ENCODE measurements at places on chromosomes 7 and 10. TPM values are rescaled to one million over a fixed set of nuclear protein-coding genes. Genes with fewer than 3 reads are reported as not detected.

DNA sequence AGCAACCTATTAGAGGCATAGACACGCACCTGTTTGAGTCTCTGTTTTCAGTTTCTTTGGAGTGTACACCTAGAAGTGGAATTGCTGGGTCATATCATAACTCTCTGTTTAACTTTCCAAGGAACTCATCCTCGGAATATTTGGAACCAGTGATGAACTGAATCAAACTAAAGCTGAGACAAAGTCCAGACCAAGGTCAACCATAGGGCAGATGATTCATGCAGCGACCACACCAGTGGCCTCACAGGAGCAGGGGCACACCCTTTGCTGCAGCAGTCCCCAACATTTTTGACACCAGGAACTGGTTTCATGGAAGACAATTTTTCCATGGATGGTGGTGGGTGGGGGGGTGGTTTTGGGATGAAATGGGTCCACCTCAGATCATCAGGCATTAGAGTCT lies 4.9 kb upstream of the OPTN start:
- no peaks in the 10 kb centered on the region for H3K4me1 ChIP-seq
- H3K4me3 ChIP-seq = no peak overlapping the region
- H3K27ac ChIP-seq = no peak overlapping the region
- H3K36me3 ChIP-seq = no peaks in the 10 kb centered on the region

DNA sequence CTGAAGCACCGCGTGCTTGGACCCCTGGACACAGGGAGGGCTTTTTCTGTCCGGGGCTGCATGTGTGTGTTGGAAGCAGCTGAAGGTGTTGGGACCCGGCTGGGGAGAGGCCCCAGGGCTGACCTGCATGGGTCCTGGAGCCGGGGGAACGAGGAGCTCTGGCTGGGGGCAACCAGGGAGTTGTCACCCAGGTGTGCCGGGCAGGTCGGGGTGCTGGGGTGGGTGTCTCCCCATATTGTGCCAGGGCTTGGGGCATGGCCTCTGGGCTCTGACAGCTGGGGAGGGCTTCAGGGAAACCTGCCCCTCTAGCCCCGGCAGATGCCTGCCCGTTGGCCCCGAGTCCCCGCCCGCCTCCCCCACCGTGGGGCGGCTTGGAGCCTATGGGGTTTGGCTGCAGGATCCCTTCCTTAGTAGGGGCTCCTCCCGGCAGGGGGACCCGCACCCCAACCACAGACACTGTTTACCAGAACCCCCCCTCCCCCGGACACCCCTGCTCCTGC lies 42.3 kb downstream of the UNCX start:
- no peaks in the 10 kb centered on the region for H3K36me3 ChIP-seq
- peak; percentile 4 for DNase-seq
- H3K27ac ChIP-seq = no peak overlapping the region
- H3K4me3 ChIP-seq = no peak overlapping the region
- H3K27me3 ChIP-seq = no peaks in the 10 kb centered on the region

The SPDYE18 gene
- total RNA-seq = 0.28 TPM

The DENND2A gene
- 4.7 TPM for total RNA-seq

- no peak overlapping the region for H3K4me3 ChIP-seq
- peaks cover 2% of the 10 kb centered on the region for H3K27me3 ChIP-seq
- H3K27ac ChIP-seq = no peak overlapping the region
- no peaks in the 10 kb centered on the region for H3K4me1 ChIP-seq
Measured at GRCh38 chr7:131961054-131961680, 404.7 kb upstream of the PODXL start.

DNA sequence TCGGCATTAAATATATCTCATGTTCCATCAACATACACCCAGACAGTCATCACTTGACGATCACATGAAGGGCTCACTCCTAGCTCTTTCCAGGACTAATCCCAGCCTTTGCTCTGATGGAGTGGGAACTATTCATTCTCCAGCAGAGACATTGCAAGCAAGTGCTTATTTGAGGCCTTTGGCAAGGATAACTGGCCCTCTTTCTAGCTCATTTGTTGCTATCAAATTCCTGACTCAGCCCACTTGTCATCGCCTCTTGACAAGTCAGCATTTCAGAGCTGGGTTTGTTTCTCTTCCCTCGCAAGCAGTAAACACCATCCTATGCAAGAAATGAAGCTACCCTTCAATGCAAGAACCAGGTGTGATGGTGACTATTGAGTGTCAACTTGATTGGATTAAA lies 1165.7 kb upstream of the AUTS2 start:
- no peak overlapping the region for H3K4me3 ChIP-seq
- no peak overlapping the region for H3K27ac ChIP-seq
- H3K4me1 ChIP-seq = no peaks in the 10 kb centered on the region
- H3K36me3 ChIP-seq = no peaks in the 10 kb centered on the region
- no peaks in the 10 kb centered on the region for H3K27me3 ChIP-seq

DNA sequence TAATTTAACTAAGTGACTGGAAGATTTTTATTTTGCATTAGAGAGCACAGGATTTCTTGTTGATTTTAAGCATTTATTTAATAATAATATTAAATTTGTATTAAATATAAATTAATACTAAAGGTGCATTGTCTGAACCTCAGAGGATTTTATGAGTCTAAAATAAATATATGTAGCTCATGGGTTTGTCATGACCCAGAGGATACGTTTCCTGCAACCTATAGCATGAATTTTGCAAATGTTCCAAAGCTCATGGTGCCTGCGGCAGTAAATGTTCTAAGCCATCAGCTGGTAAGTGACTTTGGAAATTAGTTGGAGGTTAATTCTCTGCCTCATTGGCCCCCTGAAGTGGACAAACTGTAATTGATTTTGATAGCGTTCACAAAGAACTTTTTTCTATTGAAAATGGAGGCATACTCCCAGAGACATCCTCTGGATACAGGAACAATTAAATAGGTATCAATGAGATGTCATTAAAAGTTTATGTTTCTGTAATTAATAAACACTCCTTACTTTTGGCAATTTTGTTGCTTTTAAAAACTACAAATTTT lies 397.4 kb downstream of the ANKRD7 start:
- H3K27ac ChIP-seq = no peak overlapping the region
- no peak for DNase-seq
- no peaks in the 10 kb centered on the region for H3K4me1 ChIP-seq
- H3K4me3 ChIP-seq = no peak overlapping the region

GRCh38 chr10:48733329-48733728 lies 48.7 kb downstream of the WDFY4 start:
- H3K27ac ChIP-seq = no peak overlapping the region
- H3K27me3 ChIP-seq = peaks cover under 1% of the 10 kb centered on the region
- H3K4me3 ChIP-seq = no peak overlapping the region
- DNase-seq = no peak
- no peaks in the 10 kb centered on the region for H3K36me3 ChIP-seq

DNA sequence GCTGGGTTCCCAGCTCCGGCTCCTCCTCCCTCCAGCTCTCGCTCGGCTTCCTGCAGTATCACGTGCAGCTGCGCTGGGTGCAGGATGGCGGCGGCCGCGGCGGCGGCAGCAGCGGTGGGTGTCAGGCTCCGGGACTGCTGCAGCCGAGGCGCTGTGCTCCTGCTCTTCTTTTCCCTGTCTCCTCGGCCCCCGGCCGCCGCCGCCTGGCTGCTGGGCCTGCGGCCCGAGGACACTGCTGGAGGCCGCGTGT lies at the start of gene CNNM1:
CNNM1 (plus strand) TSS at position 53 of the 250 bp plus-strand sequence; CDS start at position 85, 32 bp downstream.
- H3K27me3 ChIP-seq = peaks cover 79% of the 10 kb centered on the region

- no peak overlapping the region for H3K27ac ChIP-seq
- no peaks in the 10 kb centered on the region for H3K27me3 ChIP-seq
- H3K4me3 ChIP-seq = no peak overlapping the region
- H3K4me1 ChIP-seq = no peaks in the 10 kb centered on the region
- no peaks in the 10 kb centered on the region for H3K36me3 ChIP-seq
Measured at GRCh38 chr10:126372396-126372795, 15.9 kb downstream of the ADAM12 start.

The SLC18A3 gene
- total RNA-seq = not detected

The PSMC2 gene
- 226 TPM for total RNA-seq

The LBX1 gene
- 7.4 TPM for total RNA-seq

- no peaks in the 10 kb centered on the region for H3K27me3 ChIP-seq
- H3K4me1 ChIP-seq = peaks cover 45% of the 10 kb centered on the region
- no peak for DNase-seq
Measured at GRCh38 chr7:76051840-76052239, 3.9 kb downstream of the MDH2 start.

GRCh38 chr7:51590746-51591145 lies 274.1 kb upstream of the COBL start:
- no peak overlapping the region for H3K27ac ChIP-seq
- H3K4me3 ChIP-seq = no peak overlapping the region
- H3K36me3 ChIP-seq = no peaks in the 10 kb centered on the region
- no peak for DNase-seq

GRCh38 chr10:132319853-132320653 lies 11.9 kb upstream of the LRRC27 start:
- no peak overlapping the region for H3K27ac ChIP-seq
- H3K27me3 ChIP-seq = no peaks in the 10 kb centered on the region
- peak overlapping the region; percentile 26 for H3K4me3 ChIP-seq
- peaks cover 13% of the 10 kb centered on the region for H3K4me1 ChIP-seq
- H3K36me3 ChIP-seq = no peaks in the 10 kb centered on the region
- DNase-seq = no peak

GRCh38 chr10:4315551-4315950 lies 510.5 kb upstream of the AKR1E2 start:
- H3K4me3 ChIP-seq = no peak overlapping the region
- H3K4me1 ChIP-seq = peaks cover 10% of the 10 kb centered on the region

DNA sequence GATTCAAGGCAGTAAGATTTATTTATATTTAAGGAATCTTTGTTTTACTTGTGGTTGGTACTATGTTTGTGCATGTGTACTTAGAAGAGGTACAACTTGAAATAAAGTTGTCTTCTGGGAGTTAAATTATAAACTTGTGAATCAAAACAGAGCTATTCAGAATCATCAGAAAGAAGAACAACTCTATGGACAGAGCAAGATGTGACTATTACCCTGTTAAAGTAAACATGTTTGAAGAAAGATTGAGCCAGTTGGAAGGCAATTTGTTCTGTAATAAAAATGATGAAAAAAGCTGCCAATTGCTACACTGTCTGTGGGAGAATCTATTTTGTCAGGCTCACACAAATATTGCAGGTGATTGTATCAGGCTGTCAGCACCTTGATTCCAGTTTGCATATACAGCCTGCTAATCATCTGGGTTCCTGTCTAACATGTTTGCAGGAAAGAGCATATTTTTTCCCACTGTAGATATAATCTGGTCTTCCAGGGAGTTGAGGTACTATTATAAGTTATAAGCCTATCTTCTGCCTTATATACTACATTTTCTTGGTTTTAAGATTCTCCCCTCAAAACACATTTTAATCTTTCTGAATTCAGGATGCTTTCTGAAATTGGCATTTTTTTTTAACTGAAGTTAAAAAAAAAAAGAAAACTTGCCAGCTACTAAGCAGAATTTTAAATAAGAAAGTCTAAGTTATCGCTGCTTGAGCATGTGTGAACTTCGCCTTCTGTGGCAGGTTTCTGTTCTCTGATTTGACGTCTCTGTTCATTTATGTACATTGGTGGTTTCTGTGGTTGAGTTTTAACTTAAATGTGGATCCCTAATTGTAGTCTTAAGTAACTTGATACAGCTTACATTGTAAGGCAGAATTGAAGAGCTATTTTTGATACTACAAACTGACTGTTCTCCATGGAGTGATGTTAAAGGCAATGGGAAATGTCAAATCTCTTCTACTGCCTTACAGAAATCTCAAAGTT lies 46.0 kb downstream of the ZNRF2 start:
- no peaks in the 10 kb centered on the region for H3K36me3 ChIP-seq
- no peak overlapping the region for H3K4me3 ChIP-seq
- no peak for DNase-seq
- no peak overlapping the region for H3K27ac ChIP-seq
- peaks cover 27% of the 10 kb centered on the region for H3K4me1 ChIP-seq

GRCh38 chr7:143171697-143172096 lies 11.5 kb upstream of the TAS2R39 start:
- H3K27me3 ChIP-seq = no peaks in the 10 kb centered on the region
- H3K36me3 ChIP-seq = no peaks in the 10 kb centered on the region
- H3K27ac ChIP-seq = no peak overlapping the region
- H3K4me3 ChIP-seq = peak overlapping the region; percentile 51
- no peak for DNase-seq

DNA sequence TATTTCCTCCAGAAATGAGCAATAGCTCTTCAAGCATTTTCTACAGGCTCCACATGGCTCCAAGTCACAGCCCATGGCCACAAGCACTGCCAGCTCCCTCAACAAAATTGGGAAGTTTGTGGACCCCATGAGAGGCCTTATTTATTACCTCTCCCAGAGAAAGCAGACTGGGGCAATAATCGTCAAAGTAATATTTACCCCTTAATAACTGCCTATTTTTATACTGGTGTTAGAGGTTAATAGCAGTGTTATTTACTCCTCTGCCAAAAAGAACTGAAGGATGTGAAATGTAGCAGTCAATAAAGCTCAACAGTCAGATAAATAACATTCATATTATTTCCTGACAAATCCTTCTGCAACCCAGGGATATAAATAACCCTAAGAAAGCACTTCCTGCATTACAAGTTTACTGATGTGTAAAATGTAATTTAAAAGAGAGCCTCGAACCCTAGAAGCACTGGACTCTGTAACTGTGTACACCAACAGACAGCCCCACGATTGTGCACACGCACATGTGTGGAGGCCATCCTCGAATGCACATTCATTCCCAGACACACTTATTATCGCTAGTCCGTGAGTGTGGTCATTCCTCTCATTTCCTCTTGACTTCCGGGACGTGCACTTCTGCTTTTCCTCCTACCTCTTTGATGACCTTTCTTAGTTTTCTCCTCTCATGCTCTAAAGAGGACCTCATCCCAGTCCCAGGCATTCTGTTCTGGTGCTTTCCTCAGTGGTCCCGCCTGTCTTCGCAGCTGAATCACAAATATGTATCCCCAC lies 157.4 kb downstream of the EVX1 start:
- H3K4me3 ChIP-seq = no peak overlapping the region
- no peaks in the 10 kb centered on the region for H3K27me3 ChIP-seq
- no peaks in the 10 kb centered on the region for H3K36me3 ChIP-seq
- H3K27ac ChIP-seq = no peak overlapping the region

GRCh38 chr7:2066251-2066919 lies 166.4 kb downstream of the MAD1L1 start:
- H3K27me3 ChIP-seq = no peaks in the 10 kb centered on the region
- no peak for DNase-seq
- H3K4me1 ChIP-seq = peaks cover 6% of the 10 kb centered on the region

DNA sequence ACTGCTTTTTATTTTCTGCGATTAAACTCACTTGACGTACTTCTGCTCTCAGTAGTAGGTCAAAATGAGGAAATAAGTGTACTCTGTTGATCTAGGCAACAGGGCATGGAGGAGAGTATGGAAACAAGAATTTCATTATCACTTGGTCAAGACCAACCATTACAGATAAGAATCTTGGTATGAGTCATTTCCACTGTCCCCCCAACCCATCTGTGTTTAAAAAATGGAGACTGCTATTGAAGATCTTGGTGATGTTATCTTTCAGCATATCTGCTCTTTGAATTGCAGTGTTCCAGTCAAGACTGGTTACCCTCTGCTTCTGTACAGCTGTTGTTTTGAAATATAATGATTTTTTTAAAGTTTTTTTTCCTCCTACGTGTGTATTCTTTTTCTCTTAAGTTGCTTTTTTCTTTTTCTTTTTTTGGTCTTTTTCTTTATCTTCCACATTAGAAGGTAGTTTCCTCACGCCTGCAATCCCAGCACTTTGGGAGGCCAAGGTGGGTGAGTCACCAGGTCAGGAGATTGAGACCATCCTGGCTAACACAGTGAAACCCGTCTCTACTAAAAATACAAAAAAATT lies 11.7 kb downstream of the STAM start:
- DNase-seq = no peak
- H3K27ac ChIP-seq = no peak overlapping the region
- no peaks in the 10 kb centered on the region for H3K27me3 ChIP-seq
- peaks cover 4% of the 10 kb centered on the region for H3K36me3 ChIP-seq

The NUTM2B gene
- total RNA-seq = 0.42 TPM

GRCh38 chr7:40644454-40645188 lies 509.8 kb downstream of the SUGCT start:
- no peaks in the 10 kb centered on the region for H3K4me1 ChIP-seq
- no peak overlapping the region for H3K27ac ChIP-seq
- DNase-seq = no peak

Data from psoas muscle (tissue), 8 donors.